ENCODE measurements at places on chromosomes 16 and 17.

DNA sequence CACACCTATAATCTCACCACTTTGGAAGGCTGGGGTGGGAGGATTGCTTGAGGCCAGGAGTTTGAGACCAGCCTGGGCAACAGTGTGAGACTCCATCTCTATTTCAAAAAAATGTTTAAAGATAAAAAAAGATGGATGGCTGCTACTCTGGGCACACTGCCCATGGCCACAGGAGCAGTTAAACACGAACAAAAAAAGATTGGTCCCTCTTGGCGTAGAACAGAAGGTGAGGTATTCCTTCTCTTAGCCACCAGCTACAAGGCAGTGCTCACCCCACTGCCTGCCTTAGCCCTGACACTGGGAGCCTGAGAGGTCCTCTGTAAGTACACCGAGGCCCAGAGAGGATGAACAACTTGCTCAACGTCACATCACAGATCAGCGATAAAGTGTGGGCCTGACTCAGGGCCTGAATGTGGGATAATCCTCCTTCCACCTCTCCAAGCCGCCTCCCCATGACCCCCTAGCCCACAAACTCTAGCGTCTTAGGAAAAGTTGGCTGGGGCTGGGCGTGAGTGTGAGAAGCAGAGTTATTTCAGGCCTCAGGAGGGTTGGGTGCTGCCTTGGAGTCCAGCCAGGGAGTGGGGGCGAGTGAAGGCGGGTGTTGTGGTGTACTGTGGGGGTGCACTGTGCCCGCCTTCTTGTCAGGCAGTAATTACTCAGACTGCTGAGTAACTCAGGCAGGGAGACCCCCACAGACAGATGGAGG lies 2.3 kb upstream of the DPH1 start:
- no peak for DNase-seq

DNA sequence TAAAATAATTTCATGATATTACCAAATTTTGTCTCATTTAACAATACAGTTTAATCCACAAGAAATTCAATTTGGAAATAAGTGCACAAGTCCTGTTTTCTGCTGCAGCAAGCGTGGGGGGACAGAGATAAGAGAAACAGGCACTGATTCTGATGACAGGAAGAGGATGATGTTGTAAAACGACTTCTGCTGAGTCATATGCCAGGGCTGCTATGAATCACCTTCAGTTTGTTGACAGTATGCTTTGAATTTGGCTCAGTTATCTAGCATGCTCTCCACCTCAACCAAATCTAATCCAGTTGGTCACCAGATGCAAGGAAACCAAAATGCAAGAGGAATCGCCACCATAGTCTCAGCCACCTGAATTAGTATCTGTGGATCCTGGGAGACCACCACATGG lies 244.1 kb upstream of the MON1B start:
- no peak for DNase-seq

- DNase-seq, result no peak
These were observed 39.3 kb downstream of the TRIM37 start for GRCh38 chr17:59067340-59067739.

GRCh38 chr17:49567871-49568694 lies 7.6 kb upstream of the NXPH3 start:
- DNase-seq, result no peak

- DNase-seq, result no peak
These were observed 7.8 kb downstream of the HIC1 start for GRCh38 chr17:2062571-2063183.

- DNase-seq, result no peak
These were observed 51.8 kb downstream of the SKAP1 start for GRCh38 chr17:48378238-48378637.

- no peak for DNase-seq
These were observed 25.0 kb downstream of the PPL start for GRCh38 chr16:4911970-4912386.

DNA sequence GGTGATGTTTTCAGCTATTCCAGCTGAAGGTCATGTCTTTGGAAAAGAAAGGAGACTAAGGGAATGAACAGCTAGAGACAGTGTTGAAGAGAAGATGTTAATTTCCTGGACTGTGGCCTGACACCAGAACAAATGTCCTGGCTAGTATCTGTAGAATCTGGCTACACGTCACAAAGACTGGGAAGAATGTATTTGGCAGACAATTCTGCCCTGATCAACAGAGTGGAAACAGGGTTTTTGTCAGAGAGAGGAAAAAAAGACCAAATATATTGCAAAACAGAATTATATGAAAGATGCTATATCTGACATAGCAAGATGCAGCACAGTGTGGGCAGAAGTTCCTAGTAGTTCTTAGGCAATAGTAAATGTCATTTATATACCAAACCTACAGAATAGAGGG lies 17.0 kb upstream of the ANKFN1 start:
- no peak for DNase-seq

DNA sequence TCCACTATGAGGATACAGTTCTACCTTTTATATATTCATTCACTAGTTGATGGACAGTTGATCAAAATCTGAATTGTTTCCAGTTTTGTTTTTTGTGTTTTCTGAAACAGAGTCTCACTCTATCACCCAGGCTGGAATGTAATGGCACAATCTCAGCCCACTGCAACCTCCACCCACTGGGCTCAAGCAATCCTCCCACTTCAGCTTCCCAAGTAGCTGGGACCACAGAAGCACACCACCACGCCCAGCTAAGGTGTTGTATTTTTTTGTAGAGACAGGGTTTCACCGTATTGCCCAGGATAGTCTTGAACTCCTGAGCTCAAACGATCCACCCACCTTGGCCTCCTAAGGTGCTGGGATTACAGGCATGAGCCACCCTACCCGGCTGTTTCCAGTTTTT lies 21.0 kb downstream of the LSM12 start:
- no peak for DNase-seq

DNA sequence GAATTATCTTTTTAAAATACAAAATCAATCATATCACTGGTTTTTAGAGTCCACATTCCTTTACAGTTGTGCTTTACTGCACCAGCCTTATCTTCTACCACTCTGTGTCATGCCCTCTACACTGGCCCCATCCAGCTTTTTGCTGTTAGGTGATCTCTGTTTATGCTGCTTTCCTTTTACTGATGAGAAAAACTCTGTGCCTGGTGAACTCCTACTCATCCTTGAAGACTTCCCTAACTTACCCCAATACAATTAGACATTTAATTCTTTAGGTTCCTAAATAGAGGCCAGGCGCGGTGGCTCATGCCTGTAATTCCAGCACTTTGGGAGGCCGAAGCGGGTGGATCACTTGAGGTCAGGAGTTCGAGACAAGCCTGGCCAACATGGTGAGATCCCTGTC lies 64.6 kb downstream of the MRTFB start:
- DNase-seq, result no peak

GRCh38 chr16:81567987-81568748 lies 123.6 kb downstream of the CMIP start:
- no peak for DNase-seq

DNA sequence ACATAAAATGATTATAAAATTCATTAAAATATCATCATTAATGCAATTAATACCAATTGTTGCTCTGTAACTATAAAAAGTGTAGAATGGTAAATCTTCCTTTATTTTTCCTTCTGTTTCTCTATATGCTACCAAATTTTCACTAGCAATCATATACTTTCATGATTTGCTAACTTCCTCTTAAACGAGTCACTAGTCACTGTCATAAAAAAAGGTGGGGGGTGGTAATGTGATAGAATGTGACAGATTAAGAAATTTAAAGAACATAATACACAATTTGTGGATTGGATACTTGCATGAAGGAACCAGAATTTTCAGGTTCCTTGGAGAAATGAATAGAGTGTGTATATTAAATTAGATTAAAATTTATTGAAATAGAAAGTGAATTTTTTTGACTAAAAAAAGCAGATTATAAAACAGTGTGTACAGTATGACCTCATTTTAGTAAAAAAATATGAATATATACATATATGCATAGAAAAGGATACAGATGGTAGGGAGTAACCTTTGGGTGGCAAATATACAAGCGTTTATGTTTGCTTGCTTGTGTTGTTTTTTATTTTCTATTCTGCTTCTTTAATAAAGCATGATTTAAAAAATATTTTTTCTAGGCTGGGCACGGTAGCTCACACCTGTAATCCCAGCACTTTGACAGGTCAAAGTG lies 56.7 kb upstream of the C17orf78 start:
- no peak for DNase-seq

DNA sequence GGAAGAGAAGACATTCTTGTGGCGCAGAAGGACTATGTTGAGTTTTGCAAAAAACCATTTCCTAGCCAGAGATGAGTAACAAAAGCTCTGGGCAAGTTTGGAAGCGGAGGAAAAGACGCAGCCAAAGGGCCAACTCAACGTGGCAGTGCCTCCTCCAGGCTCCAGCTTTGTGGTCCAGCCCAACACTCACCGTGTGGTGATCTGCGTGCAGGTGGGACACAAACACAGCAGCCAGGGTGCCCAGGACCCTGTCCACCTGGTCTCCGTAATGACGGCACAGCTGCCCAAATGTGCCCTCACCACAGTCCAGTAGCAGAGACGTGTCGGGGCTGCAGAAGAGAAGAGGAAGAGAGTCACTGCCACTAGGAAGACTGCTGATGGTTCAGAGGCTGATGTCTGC lies 21.5 kb downstream of the ELAC2 start:
- DNase-seq, result no peak

GRCh38 chr16:58249388-58249779 lies 45.4 kb downstream of the PRSS54 start:
- no peak for DNase-seq

DNA sequence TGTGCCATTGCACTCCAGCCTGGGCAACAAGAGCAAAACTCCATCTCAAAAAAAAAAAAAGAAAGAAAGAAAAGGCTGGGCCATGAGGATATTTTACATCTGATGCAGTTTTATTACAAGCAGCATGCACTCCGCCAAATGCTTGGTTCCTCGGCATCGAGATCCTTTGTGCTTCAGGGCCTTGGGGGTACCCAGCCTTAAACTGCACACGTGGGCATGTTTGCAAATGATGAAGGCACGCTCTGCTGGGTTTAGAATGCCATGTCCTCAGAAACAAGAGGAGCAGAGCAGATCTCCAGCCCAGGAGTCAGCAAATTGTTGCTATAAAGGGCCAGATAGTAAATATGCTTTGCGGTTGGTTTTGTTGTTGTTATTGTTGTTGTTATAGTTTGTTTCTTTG lies 153.2 kb downstream of the KATNIP start:
- no peak for DNase-seq

DNA sequence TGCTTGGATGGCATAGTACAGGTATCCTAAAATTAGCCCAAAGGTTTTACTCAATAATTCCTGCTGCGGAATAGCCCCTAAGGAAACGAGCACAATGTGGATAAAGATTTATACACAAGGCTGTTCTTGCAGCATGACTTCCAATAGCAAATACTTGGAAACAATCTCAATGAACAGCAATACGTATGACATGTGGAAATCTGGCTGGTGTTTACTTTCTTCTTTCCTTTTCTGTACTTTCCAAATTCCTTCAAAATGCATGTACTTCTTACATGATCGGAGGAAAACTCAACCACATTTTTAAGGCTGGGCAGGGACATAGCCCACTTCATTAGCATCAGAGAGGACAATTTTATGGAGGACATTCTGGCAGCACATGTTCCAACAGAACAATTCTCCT lies 86.6 kb downstream of the C16orf95 start:
- no peak for DNase-seq

- DNase-seq, result no peak
These were observed 14.7 kb upstream of the C16orf82 start for GRCh38 chr16:27052007-27052406.

DNA sequence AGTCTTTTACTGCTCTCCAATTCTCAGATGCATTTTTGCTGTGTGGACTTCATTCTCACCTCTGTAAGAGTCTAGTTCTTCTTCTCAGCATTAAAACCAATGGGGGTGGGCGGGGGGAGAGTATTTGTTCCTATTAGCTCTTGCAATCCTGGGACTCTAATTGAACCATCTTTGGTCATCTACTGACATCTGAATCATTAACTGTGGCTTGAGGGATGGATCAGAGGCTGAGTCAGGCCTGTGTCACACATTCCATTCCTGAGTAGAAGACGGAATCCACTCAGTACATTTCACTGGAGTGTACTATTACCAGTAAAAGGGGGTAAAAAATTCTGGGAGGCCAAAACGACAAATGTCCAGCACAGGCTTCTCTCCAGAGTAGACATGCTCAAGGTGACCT lies 12.8 kb upstream of the ZNF23 start:
- no peak for DNase-seq

GRCh38 chr17:35947156-35947585 lies 3.7 kb upstream of the LYZL6 start:
- no peak for DNase-seq

DNA sequence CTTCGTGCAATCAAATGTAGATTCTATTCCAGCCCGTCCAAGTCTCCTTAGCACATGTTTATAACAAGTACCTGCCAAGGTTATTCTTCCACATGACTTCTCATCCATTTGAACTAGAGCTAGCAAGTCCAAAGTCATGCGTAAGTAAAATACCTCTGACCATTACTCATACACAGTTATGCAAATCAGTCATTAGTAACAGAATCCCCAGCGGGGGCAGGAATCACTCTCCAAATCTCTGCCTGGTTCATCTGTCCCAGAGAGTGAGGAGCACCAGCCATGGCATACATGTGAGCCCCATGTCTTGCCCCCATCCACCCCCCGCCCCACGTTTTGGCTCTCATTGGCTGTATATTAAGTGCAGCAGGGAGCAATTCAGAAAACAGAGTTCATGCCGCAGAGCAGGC lies 27.7 kb downstream of the SRL start:
- no peak for DNase-seq

DNA sequence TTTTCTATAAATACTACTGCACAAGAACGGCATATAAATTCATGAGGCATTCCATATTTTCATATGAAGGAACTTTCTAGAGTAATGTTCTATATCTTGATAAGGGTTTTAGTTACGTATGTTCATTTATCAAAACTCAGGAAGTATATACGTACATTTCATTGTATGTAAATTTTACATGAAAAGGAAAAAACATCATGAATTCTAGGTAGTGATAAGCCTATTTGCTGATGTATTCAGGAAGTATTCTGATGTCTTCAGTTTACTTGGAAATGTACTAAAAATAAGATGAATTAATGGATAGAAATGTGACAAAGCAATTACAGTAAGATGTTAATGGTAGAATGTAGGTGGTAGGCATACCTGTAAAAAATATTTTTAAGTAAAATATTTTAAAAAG lies 4.7 kb downstream of the DGKE start:
- no peak for DNase-seq

DNA sequence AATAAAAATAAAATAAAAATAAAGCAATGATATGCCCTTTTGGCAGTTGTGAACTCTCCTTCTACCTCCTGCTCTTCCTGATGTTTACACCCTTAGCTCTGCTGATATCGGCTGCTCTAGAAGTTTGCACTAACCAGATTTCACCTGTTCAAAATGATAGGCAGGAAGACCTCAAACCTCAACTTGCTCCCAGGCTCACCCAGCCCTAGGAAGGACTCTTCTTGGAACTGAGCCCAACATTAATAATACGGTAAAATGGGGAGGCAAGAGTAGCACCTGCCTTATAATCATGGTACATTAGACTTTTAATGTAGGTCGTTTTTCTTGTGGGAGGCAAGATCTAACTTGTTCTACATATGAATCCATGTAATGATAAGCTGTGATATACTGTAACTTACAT lies 61.2 kb upstream of the MED13 start:
- DNase-seq, result no peak

- no peak for DNase-seq
These were observed 23.0 kb downstream of the NAGPA start for GRCh38 chr16:5010576-5011329.

GRCh38 chr17:16351831-16352230 lies 1.4 kb downstream of the CENPV start:
- DNase-seq, result no peak

- no peak for DNase-seq
These were observed 5.1 kb downstream of the TPPP3 start for GRCh38 chr16:67388191-67388590.
